ENCODE measurements at places on chromosomes 6 and 20.
A peak's percentile ranks its signal among the peaks of the same experiment; 100 is the strongest.

DNA sequence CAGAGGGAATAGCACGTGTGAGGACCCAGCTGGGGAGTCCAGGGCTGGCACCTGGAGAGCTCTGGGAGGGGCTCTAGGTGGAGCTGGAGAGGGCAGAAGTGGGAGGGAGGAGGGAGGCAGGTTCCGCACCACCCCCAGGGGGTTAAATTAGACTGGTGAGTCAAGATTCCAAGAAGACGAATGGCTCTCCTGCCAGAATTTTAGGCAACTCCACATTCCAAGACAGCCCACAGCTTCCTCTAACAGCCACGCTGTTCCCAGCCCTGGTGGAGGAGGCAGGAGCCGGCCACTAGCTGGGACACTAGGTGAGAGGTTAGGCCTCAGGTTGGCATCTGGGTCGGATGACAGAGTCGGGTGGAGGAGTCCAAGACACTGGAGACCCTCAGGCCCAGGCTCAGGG, 60.2 kb downstream of the TFAP2C start:
- no peak for DNase-seq

DNA sequence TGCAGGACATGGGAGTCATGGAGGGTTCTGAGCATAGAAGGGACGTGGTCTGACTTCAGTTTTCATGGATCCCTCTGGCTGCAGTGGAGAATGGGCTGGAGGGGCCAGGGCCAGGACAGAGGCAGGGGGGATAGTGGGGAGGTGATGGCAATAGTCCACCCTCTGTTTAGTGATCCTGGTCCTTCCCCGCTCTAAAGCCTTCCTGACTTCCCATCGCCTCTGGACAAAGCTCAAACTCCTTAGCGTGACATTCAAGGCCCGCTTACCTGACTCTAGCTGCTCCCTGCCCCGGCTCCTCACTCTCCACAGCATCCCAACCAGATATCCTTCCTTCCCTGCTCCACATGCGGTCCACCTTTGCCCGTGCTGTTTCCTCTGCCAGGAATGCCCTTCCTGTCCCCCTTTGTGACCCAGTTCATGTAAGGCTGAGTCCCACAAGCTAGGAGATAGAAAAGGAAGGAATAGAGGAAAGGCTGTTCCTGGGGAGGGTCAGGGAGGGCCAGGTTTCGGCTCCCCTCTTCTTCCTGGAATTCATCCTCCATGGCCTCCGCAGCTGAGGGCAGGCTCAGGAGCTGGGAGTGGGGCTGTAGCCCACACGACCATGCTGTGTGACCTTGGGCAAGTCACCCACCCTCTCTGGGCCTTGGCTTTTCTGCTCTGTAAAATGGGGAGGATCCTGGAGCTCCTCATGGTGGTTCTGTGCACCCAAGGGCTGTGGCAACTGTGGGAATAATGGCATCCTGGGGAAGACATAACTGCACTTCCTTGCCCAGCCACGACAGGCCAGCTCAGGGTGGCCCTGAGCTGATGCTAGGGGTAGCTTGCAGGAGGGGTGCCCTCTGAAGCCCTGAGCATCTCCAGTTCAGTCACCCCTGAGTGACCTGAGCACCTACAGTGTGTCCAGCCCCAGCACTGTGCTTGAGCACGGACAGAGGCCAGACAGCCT, 116.1 kb downstream of the CEBPB start:
- no peak for DNase-seq

GRCh38 chr20:401682-402495, 6.2 kb upstream of the RBCK1 start:
- no peak for DNase-seq

DNA sequence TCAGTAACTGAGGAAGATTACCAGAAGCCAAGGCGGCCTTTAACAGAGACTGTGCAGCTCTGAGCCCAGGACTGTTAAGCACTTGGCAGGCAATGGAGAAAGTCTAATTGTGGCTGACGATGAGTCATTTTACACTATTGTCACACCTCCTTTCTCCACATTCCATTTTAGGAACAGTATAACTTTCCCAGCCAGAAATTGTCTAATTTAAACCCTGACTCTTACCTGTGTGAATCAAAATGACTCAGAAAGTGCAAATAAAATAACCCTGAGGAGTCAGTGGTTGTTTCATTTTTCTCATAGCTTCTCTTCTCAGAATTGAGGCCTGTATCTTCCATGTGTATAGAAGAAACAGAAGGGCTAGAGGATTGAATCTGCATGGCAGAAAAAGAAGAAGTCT, 40.0 kb upstream of the OPN5 start:
- no peak for DNase-seq

DNA sequence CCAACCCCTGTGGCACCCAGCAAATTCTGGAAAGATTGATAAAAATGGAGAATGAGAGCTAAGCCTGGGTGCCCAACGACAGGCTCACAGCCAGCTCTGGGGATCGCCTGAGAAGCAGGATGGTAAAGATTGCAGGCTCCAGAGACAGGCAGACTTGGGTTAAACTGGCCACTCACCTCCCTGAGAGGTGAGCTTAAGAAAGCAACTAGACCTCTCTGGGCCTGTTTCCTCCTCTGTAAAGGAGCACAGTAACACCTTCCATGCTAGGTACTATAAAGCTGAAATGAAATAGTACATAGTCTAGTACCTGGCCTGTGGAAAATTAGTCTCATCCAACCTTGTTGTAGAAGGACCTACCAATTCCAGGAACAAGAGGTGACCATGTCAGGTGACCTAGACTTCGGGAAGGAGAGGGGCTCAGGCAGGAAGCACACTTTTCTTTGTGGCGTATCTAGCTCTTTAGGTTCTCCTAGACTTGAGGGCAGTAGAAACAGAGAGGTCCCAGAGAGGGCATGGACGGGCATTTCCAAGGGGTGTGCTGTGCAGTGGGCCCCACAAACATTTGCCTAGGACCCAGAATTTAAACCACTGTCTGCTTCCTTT, 142.8 kb upstream of the MYLIP start:
- DNase-seq = no peak

- DNase-seq = no peak
Observed at GRCh38 chr20:13325033-13325432, 104.0 kb downstream of the ISM1 start.

- peak; percentile 29 for DNase-seq
Observed at GRCh38 chr6:30074331-30075093, 1.1 kb downstream of the RNF39 start.

DNA sequence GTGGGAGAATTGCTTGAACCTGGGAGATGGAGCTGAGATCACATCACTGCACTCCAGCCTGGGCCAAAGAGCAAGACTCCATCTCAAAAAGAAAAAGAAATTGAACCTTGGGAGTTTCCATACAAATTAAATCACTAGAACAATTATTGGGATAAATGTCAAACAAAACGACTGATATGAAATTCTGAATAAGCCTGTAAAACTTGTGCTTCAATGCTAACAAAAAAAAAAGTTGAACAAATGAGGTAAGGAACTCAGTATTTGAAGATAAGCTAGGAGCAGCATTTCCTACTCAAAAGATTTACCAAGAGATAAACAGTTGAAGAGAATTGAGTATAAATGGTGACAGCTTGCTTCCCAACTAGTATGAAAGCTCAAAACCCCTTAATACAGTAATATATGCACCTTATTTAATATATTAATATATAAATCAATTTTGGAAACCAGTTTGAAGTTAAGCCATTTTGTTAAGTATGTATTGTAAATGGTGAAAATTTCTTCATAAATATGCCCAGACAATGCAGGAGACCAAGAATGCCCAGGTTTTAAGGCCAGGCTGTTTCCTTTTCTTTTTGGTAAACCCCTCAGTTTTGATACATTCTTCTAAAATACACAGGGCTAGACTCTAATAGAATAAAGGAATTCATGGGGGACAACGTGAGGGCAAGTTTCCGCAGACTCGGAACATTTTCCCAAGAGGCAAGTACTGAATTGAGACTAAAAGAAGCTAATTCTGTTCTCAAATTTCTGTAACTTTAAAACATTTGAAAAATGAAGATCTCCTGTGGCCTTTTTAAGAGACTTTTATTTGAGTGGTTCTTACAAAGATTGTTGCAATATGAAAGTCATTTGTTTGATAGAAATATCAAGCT, 3.9 kb downstream of the ROMO1 start:
- peak; percentile 18 for DNase-seq

- DNase-seq = no peak
Observed at GRCh38 chr20:37317994-37318640, 27.8 kb upstream of the SRC start.

DNA sequence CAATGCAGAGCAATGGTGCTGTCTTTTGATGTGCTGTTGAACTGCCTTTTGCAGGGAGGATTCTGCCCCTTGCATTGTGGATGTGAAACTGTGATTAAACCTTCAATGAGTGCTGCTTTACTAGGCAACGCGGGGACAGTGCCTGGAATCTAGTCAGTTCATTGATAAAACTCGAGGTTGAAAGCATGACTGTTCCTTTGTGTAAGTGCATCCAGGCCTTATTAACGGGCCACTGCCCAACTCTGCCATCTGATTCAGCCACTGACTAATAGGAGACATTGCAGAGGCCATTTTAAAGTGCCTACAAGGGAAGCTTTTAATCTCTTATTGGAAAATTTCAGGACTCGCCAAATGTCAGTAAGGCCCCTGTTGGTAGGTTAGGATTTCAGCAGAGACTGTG, 49.3 kb downstream of the SLC35F1 start:
- DNase-seq = no peak

- DNase-seq = no peak
Observed at GRCh38 chr20:63733579-63734081, 2.8 kb upstream of the LIME1 start.

DNA sequence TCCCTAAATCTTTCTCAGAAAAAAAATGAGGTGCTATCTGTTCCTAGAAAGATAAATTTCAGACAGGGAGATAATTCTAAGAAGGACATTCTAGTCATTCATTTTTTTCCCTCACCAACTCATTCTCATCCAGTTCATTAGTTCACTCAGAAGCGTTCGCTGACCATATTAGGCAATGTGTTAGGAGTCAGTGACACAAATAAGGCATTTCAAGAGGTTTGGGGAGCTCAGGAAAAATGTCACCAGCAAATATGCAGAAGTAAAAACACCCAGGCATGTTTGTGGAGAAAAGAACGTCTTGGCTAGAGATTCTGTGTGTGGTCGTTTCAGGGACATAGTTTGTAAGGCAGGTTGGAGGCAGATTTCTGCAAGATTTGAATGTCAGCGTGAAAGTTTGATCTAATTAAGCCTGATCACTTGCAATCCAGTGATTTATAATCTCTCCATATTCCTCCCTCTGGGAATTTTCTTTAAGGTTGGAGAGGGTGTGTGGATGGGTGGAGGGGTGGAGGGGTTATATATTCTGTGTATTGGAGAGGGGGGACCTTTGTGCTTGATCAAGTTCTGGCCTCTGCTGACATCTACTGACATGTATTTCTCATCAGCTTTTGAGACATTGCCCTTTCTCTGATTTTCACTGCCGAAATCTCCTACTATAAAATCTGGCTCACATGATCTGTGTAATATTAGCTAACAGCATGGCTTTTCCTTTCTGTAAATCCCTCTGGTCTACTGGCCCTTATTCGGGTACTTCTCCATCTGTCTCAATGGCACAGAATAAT, 3.6 kb downstream of the MYCT1 start:
- no peak for DNase-seq

DNA sequence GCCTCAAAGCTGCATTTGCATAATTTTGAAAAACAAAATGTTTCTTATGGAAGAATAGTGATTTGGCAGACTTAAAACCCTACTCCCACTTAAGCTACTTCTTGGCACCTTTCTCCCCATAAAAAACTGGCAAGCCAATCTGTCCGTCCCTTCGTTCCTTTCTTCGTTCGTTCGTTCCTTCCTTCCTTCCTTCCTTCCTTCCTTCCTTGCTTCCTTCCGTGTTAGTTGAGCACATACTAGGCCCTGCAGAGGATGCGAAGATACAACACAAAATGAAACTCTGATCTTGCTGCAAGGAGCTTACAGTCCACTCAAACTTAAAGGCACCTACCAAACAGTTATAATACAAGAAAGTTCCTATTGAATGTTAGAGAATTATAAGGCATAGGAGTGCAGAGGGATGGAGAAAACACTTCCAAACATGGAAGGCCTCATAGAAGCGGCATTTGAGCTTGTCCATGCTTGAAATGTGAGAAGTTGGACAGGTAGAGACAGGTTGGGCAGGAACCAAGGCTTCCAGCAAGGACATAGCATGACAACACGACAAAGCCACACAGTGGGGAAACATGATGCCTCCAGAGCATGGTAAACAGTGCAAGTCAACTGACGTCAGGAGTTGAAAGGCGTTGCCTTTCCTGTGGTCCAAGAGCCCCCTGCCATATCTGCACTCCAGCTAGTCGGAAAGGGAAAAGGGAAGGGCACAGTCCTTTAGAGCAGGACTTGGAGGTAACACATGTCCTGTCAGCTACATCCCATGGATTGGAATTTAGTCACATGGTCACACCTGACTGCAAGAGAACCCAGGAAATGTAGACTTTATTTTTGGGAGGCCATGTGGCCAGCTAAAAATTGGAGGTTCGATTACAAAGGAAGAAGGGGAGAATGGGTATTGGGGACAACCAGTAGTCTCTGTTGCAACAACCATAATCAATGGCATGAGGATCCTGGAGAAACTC, 7.0 kb downstream of the PNPLA1 start:
- DNase-seq = no peak

DNA sequence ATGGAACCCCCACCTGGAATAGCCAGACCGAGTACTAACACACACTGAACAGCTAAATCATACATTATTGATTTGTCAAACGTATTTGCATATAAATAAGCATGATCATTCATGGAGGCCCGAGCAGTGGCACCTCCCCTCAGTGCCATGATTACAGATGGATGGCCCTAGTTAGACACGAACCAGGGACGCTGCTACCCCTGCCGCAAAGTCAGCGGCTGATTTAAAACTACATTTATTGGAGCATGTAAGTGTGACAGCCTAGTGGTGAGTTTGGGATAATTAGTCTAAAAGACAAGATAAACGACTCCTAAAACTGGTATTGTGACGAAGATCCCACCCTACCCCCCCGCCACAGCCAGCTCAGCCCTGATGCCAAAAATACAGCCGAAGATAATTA, 159.1 kb upstream of the MAFB start:
- no peak for DNase-seq

GRCh38 chr6:54102238-54102637, 9.0 kb upstream of the MLIP start:
- DNase-seq = no peak

- DNase-seq = no peak
Observed at GRCh38 chr6:7155871-7156579, 48.3 kb downstream of the RREB1 start.

DNA sequence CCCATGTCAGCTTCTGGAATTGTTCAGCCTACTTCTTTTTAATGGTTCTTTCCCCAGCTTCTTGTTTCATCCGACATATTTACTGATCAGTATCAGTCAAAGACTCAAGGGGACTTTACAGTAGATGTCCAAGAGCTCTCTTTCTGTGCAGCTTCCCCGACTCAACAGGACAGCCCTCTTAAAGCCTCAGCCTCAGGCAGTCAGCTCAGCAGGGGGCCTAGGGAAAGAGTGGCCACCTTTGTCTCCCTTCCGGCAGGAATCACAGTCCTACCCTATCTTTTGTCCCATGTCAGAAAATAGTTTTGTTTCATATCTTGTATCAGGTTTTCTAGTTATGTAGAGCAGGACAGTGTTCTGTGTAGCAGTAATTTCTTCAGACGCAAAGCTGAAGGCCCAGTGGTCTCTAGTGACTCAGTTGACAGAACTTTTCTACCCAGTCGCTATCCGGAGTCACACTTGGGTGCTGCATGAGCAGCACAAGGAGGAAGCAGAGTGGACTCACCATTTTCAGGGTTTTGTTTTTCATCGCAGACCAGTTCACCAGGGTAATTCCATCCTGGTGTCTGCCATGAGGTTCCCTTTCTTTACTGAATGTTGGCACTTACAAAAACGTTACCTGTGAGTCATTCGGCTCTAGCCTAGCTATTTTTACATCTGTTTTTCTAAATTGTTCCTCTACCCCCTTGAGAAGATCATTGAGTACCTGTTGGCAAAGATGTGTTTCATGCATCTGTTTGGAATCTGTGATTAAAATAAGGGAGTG, 47.7 kb downstream of the SPATA2 start:
- no peak for DNase-seq

Measured in B cell (primary cell).